SK-N-MC (cell line): ENCODE measurements at places on chromosomes 13 and 19.

- DNase-seq: no peak
These were observed 4.6 kb downstream of the ECH1 start for GRCh38 chr19:38826856-38827551.

DNA sequence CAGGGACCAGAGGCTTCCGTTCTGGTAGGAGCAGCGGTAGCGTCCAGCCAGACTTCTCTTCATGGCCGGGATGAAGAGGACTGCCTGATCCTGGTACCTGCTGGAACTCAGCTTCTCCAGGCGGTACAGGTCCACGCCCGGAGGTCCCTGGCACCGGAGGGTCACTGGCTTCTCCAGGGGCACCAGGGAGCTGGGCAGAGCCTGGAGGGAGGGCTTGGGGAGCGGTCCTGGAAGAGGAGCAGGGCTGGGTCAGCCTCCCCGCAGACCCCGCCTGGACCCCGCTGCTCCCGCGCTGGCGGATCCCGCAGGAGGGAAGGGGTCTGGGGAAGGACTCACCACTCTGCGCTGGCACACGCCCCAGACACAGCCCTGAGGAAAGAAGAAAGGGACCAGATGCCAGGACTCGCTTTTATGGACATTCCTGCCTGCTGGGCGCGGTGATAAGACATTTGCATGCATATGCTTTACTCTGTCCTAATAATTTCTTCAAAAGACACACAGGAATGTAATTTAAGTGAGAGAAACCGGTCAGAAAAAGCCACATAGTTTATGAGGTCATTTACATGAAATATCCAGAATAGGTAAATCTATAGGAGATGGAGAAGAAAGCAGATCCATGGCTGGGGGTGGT lies 5.8 kb downstream of the GP6 start:
- no peak for DNase-seq

GRCh38 chr13:112457081-112457480 lies 80.9 kb downstream of the SPACA7 start:
- DNase-seq: no peak

DNA sequence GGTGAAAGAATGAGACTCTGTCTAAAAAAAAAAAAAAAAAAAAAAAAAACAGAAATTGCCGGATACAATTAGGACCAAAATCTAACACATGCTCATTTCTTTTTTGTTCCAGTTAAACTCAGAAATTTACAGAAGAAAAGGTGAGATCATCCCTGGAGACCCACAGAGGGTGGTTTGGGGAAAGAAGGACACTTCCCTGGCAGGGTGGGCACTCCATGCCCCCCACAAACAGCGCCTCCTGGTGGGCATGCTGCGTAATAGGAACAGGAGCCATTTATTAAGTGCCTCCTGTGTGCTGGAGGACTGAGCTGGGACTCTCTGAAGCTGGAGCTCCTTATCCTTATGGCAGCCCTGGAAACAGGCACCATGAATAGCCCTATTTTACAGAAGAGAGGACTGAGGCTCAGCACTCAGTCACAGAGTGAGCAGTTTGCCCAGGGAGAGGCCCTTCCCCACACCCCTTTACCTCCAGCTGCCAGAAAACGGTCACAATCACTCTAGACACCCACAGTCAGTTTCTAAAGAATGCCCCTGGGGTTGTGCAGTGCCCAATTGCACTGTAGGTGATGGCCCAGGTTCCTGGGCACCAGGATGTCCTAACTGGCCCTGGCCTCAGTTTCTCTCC lies 10.1 kb downstream of the C19orf38 start:
- DNase-seq: no peak

DNA sequence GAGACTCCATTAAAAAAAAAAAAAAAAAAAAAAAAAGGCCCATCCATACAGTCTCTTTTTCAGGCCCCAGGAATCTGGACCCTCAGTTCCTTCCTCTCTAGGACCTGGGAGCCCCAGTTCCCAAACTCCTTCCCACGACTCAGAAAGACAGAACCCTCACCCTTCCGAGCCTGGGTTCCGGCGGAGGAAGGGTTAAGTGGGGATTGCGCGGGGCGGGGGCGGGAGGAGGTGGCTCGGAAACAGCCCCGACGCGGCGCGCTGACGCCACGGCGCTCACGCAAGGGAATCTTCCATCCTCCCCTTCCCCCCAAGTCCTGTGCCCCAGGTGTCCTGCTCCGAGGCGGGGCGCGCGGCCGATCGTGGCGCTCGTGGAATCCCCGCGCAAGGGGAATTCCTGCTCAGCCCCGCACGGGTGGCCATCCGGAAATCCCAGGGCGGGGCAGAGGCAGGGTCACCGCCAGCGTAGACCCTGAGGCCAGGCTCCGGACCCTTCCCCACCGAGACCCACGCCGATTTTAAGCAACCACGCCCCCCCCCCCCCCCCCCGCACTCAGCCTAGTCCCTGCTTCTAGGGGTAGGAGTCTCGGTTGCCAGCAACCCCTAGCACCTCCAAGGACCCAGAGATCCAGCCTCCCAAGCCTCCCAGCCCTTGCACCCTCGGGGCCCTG lies 659 bp downstream of the NFKBID start:
- DNase-seq: no peak

DNA sequence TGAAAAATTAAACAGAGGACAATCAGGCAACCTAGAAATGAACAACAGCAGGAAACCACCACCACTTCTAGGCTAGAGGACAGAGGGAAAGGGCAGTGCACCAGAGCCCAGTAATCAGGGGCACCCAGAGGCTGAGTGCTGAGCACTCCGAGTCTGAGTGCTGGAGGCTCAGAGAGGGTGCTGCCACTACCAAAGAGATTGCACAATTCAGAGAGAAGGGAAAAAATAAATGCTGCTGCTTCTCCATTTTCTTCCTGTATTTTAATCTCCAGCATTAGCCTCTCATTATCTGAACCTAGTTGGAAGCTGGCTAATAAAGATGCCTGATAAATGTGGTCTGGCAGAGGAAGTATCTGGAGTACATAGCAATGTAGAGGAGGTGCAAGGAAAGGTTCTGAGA lies 11.8 kb upstream of the ZNF175 start:
- no peak for DNase-seq

DNA sequence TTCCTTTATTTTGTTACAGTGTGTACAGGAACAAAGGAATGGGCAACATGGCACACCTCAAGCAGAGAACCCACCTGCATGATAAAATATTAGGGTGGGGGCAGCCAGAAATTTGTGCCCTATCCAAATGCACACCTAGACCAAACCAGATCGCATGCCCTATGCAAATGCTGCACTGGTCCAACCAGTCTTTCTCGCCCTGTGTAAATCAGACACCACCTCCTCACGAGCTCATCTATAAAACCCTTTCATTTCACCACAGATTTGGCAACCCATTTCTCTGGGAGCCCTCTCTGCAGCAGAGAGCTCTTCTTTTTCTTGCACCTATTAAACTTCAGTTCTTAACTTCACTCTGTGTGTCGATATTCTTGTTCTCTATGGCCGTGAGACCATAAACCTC lies 1559.2 kb downstream of the SLITRK1 start:
- DNase-seq: no peak

DNA sequence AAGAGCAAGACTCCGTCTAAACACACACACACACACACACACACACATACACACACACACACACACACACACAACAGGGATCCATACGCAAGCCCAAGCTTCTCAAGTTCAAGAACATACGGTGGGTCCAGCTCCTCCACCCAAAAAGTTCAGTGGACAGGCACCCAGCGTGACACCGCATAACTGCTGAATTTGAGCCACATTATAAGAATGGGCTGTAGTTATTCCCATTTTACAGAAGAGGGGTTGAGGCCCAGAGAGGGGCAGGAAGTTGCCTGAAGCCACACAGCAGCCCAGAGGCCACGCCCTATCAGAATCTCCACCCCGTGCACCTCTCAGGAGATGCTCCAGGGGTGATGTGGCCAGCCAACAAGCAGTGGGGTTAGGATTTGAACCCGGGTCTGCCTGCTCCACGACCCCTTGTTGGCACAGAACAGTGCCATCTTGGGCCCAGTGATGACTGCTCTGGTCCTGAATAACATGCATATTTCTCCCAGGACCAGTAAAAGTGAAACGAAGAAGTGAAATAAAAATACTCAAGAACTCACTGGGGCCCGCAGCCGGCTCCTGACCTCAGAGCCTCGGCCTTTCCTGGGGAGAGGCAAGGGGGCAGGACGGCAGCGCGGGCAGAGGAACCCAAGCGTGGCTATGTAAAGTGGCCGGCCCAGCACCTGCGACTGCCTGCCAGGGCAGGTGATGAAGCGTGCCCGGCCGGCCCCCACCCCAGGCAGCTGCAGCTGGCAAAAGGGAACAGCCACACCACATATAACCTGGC lies 61.9 kb downstream of the AP1M1 start:
- no peak for DNase-seq

- DNase-seq: no peak
These were observed 88.0 kb downstream of the STARD13 start for GRCh38 chr13:33197541-33197971.

DNA sequence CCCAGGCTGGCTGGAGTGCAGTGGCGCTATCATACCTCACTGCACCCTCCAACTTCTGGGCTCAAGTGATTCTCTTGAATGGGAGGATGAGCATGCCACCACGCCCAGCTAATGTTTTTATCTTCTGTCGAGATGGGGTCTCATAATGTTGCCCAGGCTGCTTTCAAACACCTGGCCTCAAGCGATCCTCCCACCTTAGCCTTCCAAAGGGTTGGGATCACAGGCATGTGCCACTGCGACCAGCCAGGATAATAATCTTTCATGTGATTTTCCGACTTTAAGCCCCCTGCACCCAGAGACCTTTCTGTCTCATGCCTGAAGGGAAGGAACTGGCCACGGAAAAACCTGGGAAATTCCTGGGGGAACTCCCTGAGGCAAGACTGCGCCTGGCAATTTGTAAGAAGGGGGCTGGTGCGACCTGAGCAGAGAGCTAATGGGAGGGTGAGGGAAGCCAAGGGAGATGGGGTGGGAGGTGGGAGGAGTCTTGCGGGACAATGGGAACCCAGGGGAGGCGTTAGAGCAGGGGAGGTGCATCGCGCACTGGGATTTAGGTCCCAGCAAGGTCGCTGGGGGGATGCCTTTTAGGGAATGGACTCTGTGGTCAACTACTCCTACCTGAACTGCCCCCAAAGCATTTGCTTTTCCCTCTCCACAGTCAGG lies 1.2 kb upstream of the CCDC124 start:
- no peak for DNase-seq
